ENCODE measurements at places on chromosomes 5 and 9.

DNA sequence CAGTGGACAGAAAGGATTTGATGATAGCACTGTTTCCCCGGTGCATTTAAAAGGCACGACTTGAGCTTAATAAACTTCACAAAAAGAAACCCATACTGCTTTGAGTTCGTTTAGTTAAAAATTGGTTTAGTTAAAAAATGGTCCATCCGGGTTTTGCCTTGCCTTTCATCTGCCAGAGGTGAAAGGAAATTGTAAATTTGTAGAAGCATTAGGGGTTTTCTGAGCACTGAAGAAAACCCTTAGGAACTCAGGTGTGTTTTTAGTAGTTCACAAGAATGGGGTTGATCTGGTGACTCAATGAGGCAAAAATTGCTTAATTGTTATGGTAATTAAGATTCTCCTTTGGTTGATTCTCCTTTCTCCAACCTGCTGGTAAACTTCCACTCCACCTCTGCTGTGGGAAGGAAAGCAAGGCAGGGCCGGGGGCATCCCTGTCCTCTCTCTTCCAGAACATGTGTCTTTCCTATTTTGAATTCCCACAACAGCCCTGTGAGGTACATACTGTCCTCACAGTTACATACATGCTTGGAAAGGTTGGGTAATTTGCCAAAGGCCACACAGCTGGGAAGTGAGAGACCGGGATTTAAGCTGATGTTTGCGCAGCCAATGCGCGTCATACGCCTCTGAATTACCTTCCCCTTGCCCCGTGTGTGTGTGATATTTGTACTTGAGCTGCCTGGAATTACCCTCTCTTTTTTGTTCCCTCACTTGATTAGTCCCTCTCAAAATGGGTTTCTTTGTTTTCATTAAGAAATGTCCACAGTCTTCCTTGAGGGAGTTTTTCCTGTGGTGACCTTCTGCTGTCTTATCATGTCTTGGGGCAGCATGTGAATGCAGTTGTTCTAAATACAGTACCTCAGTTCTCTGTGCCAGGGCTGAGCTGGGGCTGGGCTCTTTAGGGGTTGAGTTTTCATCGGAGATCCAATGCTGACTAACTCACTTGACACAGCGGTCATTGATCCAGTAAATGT is 94.4 kb downstream of the ARHGAP26 start:
- no peak for DNase-seq

DNA sequence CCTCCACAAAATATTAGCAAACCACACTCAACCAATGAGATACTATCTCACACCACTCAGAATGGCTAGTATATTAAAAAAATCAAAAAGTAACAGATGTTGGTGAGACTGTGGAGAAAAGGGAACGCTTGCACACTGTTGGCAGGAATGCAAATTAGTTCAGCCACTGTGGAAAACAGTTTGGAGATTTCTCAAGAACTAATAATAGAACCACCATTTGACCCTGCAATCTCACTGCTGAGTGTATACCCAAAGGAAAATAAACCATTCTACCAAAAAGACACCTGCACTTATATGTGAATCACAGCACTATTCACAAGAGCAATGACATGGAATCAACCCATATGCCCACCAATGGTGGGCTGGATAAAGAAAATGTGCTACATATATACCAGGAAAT is 393.5 kb downstream of the PDE4D start:
- DNase-seq = no peak

GRCh38 chr5:72138943-72139521 is 31.8 kb downstream of the MAP1B start:
- DNase-seq = no peak

DNA sequence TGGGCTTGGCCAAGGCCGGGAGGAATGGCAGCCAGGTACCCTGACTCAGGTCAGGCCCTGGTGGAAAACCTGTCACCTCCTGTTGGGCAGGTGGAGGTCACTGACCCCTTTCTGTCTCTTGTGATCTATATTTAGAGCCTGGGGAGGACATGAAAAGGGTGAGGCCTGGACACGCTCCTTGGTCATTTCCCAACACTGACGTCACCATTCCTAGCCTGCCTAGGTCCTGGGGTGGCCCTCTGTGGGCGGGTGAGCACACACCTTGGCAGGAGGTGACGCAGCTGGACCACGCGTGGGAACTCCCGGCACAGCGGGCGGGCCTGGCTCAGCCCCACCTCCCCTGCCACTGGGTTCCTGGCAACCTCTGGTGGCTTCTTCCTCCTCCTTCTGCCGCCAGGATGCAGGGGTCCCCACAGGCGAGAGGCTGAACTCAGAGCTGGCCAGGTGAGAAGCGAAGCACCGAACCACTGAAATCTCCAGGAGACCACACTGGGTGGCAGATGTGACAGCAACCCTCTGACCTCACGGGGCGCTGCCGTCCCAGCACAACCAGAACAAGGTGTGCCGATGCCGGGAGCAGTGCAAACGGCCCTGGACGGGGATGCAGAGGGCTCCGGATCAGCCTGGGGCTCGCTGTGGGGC is 6.4 kb upstream of the RALGDS start:
- DNase-seq = no peak

GRCh38 chr5:168179192-168179593 is 112.3 kb upstream of the WWC1 start:
- DNase-seq = no peak

GRCh38 chr5:99331061-99331460 is 402.3 kb upstream of the CHD1 start:
- DNase-seq = no peak

DNA sequence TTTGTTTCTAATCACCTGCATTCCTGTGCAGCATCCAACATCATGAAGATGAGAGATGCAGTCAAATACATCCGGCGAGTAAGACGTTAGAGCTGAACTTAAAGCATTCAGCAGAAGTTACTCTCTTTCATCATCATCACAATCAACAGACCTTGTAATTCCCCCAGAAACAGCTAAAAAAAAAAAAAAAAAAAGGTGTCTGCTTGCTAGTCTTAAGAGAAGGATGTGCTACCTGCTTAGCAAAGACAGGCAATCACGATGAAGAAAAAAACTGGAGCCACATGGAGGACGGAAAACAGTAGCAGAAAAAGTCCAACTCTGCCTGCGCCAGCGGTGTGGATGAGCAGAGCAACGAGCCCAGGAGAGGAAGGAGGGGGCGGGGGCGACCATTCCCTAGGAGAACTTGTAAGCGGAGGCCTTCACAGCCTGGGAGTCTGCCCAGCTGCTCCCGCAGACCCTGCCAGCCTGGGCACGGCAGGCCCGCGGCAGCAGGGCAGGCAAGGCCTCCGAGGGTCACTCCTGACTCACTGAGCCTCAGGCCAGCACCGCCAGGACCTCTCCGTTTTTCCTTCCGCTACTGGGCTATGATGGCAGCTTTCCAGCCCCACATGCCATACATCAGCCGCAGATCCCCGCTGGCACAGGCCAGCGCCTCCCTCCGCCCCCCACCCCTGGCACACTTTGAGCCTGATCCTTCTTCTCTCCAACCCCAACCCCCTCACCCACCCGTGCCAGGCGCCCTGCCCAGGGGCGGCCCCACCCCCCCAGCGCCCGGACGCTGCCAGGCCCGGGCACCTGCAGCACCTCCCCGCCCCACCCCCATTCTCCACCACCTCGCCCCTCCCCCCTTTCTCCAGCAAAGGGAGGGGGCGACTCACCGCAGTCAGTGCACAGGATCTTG is 1.4 kb downstream of the NRG2 start:
- DNase-seq = peak; percentile 29
